ENCODE measurements at places on chromosomes 5 and 9.

DNA sequence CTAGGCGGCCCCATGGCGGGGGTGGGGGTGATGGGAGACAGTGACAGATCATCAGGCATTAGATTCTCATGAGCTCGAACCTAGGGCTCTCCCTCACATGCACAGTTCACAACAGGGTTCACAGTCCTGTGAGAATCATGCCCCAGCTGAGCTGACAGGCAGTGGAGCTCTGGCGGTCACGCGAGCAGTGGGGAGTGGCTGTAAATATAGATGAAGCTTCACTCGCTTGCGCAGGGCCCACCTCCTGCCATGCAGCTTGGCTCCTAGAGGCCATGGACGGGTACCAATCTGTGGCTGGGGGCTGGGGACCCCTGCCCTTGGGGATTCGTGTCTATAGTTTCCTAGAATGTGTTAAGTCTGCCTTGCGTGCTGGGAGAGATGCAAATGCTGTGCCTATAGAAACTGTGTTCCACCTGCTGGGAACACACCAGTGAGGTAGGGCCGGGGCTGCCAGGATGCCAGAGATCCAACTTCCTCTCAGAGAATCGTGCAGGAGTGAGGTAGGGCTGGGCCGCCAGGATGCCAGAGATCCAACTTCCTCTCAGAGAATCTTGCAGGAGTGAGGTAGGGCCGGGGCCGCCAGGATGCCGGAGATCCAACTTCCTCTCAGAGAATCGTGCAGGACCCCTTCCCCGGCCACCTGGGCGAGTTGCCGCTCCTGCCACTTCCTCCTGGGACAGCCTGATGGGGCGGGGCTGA lies 14.1 kb upstream of the EXOC3 start:
- DNase-seq: no peak

DNA sequence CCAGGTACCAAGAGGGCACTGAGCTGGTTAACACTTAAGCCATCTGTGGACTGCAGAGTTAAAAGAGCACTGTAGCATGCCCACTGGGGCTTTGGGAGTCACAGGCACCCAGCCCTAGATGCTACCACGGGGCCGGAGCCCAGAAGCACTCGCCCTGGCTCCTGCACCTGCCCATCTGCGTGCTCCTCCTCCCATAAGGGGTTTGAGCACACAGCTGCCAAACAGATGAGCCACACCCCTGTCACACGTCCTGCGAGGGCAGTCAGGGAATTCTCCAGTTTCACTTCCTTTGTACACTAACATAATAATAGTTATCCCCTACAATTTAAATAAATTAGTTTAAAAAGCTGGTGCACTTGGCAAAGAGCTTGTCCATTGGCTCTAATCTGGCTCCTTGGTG lies 4.5 kb upstream of the PCA3 start:
- DNase-seq: peak; percentile 15

- no peak for DNase-seq
Observed at GRCh38 chr5:134545070-134545868, 19.8 kb downstream of the JADE2 start.

GRCh38 chr5:132750471-132751230 lies 3.4 kb downstream of the CCNI2 start:
- no peak for DNase-seq

GRCh38 chr5:55039843-55040242 lies 15.8 kb downstream of the GZMK start:
- DNase-seq: no peak

GRCh38 chr9:129552064-129552463 lies 68.8 kb downstream of the C9orf50 start:
- DNase-seq: no peak
